ENCODE measurements at places on chromosomes 11 and 22.

- DNase-seq: no peak
Observed at GRCh38 chr22:38987171-38987895, 5.2 kb downstream of the APOBEC3B start.

DNA sequence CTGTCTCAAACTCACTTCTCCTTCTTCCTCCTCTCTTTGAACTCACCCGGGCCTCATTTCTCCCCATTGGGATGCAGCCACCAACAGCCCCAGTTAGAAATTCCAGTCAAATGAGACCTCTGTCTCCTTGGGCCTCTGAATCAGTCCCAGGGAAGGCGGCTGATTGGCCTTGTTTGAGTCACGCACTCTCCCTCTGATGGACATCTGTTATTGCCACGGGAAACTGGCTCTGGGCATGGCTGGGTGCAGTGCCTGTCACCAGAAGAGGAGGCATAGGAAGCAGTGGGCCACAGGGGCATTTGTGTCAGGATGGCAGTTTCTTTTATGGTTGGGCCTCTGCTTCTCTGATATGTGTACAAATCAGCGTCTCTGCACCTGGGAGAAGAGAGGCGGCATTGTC lies 9.6 kb upstream of the WNT11 start:
- no peak for DNase-seq

DNA sequence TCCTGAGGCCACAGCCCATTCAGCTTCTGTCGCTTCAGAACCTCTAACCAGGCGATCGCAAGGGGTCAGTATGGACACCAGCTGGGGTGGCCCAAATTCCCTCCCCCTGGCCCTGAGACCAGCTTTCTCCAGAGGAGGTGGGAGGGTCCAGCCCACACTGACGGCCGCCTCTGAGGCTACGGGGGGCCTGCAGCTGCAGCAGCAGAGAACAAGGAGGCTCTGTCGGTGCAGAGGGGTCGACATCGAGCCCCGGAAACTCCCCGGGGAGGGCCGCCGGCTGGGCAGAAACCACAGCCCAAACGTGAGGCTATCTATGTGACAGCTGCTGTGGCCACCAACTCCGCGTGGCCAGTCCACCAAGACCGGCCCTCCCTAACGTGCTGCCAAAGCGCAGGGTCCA lies 40.8 kb downstream of the ELFN2 start:
- DNase-seq: no peak

DNA sequence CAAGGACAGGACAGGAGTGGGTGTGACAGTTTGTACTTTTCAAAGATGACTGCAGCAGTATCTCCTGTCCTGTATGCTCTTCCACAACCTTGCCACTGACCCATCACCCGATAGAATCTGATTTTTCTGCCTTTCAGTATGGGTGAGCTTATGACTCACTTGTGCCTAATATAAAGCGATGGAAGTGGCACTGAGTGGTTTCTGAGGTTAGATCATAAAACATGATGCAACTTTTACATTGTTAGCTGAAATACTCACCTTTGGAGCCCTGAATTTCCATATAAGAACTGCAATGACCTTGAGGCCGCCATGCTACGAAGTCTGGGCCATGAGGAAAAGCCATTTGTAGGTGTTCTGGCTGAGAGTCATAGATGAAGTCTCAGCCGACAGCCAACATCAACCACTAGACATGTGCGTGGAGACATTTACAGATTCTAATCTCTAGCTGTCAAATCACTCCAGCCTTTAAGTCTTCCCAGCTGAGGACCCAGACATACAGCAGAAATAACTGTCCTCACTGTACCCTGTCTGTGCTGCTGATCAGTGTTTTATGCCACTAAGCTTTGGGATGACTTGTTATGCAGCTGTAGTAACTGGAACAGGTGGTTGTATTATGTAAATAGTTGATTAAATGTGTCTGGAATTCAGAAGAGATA lies 105.9 kb upstream of the ARHGAP20 start:
- DNase-seq: no peak

DNA sequence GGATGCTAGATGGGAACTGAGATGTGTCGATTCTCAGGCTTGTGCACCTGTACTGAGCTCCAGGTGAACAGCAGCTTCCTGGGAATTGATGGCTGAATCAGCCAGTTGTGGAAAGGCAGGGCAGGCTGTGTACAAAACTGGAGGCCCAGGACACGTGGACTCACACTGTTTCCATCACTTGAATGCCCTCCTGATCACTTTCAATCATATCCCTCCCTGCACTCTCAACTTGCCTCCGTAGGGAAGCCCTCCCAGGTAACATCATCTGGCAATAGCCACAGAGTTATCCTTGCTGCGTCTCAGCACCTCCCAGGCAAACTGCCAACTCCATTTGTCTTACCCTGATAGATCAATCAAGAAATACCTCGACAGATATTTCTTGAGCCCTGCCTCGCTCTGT lies 10.1 kb downstream of the FAM83F start:
- no peak for DNase-seq

- DNase-seq: no peak
Observed at GRCh38 chr22:37449331-37450001, 22.2 kb upstream of the ELFN2 start.

GRCh38 chr22:20989323-20990138 lies 7.4 kb downstream of the LZTR1 start:
- DNase-seq: no peak

- no peak for DNase-seq
Observed at GRCh38 chr11:109130910-109131309, 291.1 kb upstream of the C11orf87 start.

- DNase-seq: no peak
Observed at GRCh38 chr11:134504146-134504905, 92.3 kb upstream of the B3GAT1 start.

DNA sequence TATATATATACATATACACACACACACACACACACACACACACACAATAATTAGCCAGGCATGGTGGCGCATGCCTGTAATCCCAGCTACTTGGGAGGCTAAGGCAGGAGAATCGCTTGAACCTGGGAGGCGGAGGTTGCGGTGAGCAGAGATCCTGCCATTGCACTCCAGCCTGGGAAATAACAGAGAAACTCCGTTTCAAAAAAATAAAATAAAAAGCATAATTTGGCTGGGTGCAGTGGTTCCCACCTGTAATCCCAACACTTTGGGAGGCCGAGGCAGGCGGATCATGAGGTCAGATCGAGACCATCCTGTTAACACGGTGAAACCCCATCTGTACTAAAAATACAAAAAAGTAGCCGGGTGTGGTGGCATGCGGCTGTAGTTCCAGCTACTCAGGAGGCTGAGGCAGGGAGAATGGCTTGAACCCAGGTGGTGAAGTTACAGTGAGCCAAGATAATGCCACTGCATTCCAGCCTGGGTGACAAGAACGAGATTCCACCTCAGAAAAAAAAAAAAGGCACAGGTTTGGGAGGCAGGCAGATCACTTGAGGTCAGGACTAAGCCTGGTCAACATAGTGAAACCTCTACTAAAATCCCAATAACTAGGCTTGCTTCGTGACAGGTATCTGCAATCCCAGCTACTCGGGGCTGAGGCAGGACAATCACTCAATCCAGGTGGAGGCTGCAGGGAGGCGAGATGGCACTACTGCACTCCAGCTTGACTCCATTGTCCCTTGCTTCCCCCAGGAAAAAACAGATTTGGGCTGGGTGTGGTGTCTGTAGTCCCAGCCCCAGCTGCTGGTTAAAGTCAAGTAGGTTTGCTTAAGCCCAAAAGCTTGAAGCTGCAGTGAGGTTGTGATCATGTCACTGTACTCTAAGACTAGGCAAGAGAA lies 11.8 kb upstream of the WDR74 start:
- no peak for DNase-seq

DNA sequence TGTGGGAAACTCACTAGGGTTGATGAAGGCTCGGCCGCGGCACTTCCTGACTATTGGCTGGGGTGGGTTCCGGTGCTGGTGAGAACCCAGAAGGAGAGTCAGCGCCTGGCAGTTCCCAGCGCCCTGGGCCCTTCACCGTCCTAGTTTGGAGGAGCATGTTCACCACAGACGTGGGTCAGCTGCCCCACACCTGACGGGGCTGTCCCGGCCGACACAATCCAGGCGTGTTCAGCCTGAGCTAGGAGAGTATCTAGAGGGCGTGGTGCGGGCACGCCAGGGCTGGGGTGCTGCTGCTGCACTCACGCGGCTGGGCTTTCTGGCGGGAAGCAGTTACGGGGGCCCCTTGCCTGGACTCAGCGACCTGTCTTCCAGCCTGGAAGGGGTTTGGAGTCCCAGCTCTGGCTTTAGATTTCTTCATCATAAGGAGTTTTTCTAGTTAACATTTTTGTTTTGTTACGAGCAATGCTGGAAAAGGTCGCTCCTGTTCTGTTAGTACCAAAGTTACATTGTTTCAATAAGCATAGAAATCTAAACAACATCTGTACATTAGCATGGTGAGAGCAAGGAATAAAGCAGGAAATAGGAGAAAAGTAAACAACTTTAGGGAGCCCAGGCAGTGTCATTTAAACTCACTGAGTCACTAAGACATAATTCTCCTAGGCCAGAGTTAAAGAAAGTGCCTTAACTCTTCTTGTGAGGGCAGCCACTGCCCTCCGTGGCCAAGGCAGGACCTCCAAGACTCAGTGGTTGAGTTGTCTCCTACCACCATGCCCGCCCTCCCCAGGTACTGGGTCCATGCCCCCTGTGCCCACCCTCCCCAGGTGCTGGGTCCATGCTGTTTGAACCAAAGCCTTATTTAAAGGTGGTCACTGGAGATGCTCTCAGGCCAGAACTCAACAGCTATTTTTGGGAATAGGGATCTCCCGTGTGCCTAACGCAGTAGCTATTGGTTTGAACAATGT lies 12.1 kb upstream of the ADORA2A start:
- DNase-seq: no peak

DNA sequence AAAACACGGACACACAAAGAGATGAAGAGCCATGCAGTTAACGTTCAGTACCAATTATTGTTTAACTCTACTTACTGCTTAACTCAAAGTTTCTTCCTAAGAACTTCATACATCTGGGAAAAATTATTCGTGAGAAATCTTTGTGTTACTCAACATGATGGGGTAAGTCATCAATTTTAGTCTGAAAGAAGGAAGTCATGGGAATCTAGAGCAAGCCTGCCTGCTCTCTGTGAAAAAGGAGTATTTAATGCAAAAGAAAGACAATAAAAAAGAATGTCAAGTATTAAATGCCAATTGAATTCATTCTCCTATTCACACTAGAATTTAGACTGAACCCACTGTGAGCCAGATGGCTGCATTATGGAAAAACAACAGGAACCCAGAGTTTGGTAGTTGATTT lies 16.0 kb downstream of the TMEM123 start:
- DNase-seq: no peak

DNA sequence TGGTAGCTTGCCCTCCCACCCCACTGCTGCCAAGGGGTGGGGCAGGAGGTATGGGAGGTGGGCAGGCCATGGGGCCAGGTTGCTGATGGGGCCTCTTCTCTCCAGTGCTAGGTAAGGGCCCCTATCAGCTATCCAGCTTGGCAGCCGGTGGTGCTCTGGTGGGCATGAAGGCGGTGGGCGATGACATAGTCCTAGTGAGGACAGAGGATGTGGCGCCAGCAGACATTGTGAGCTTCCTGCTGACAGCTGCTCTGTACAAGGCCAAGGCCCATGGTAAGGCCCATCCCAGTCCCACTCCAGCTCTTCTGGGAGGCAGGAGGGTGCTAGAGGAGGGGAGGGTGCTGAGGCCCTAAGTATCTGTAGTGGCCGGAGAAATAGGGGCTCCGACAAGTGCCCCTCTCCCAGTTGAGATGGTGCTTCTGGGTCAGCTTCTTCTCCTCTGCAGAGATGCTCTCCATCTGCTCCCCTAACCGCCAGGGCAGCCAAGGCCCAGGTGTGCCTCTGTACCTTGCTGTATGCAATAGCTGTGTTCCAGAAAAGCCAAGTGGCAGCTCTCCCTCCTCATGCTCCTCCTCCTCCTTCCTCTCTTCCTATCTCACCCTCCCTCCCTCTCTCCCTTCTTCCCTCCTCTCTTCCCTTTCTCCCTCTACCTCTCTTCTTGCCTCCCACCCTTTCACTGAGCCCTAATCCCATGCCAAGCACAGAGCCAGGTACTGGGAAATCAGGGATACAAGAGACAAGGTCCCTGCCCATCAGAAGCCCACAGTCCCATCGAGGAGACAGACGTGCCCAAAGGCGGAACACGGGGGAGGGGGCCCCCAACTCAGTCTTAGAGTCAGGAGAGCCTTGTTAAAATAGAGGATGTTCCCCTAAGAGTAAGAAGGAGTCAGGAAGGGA lies 55.3 kb downstream of the OTOG start:
- no peak for DNase-seq

- DNase-seq: no peak
Observed at GRCh38 chr11:19874266-19874665, 161.6 kb downstream of the NAV2 start.

GRCh38 chr22:46589141-46589748 lies 30.9 kb upstream of the GRAMD4 start:
- no peak for DNase-seq

DNA sequence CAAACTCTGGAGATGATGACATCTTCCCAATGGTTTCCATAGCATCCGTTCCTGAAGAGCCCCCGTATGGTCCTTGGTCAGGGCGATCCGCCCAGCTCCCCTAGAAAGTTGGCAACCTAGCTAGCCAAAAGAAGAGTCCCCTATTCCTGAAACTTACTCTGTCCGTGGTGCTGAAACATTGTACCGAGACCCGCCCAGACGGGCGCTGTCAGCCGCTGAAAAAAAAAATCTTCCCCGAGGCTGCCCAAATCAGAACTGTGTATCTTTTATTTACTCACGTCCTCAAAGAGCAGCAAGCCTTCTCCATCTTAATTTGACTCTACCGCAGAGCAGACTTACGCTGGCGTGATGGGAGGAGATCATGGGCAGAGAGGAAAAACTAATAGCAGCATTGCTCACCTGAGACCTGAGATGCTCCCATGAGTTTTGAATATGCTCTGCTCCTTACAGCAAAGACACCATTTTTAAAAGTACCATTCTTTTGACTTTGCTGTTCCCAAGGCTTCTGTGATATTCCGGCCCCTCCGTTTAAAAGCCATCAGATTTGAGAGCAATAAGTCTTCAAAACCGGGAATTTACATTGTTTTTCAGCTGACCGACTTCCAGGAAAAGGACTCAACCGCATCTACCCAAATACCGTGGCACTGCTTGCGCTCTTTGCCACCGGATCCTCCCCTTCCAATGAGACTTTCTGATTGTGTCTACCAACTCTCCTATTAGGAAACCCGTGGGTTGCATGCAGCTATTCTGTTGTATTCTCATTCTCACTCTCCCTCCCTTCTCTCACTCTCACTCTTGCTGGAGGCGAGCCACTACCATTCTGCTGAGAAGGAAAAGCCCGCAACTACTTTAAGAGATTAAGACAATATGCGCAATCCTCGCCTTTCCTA lies at the start of gene SLC17A6:
Gene SLC17A6, plus strand, starts transcription at position 786 of the 890 bp plus-strand sequence. CDS start 153 bp downstream, outside the sequence.
- no peak for DNase-seq

Measured in SIG-M5 (cell line).